Dermis blood vessel endothelial cell (primary cell): ENCODE measurements at places on chromosomes 4 and X.

DNA sequence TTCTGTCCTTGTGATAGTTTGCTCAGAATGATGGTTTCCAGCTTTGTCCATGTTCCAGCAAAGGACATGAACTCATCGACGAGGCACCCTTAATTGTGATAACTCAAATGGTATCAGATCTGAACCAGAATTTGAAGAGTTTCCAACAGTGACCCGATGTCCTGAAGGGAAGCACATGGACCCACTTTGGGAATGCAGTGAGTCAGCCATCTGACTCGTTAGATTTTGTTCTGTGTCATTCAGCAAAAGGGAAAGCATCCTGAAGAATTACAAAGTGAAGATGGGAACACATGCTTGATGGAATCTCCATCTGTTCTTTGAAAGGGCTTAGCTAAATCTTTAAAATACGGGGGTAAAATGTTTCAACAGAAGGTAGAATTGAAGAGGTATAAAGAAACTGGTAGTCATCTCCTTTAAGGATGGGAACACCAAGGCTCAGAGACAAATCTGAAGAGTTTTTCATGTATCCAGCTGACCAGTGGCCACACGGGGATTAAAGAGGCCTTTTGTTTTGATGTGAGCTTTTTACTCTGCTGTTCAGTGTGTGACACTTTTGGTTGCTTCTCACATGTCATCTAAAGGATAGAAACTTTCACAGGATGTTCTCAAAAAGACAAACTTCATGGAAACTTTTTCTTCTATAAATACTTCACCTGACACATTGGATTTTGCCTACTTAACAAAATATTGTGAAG, 393.8 kb downstream of the INPP4B start:
- no peak for DNase-seq

- no peak for DNase-seq
These were observed 30.9 kb downstream of the HTT-AS start for GRCh38 chr4:3043282-3044020.

- peak; percentile 1 for DNase-seq
These were observed 185.2 kb downstream of the UNC5C start for GRCh38 chr4:95363559-95363925.

DNA sequence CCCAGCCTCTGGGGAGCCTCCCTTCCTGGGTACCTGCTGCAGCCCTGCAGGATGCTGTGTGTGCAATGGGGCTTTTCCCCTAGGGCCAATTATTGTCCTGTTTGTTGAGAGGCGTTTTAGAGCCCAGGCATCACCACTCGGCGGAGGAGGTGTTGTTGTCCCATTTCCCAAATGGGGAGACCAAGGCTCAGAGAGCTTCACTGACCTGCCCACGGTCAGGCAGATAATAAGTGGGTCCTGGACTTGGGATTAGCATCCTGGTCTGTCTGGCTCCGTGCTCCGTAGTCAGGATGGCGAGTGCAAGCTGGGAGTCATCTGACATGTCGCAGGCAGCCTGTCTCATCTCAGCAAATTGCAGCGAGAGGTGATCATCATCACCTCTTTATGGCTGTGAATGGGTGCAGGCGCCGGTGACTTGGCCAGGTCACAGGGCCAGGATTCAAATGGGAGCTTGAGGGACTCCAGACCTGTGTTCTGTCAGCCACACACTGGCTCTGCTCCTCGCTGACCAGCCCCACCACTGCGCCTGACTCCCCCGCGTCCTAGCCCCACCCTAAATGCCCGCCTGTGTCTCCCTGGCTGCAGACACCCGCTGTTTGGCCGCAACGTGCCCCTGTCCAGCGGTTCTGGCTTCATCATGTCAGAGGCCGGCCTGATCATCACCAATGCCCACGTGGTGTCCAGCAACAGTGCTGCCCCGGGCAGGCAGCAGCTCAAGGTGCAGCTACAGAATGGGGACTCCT, 16.6 kb downstream of the HTRA3 start:
- DNase-seq, result no peak

DNA sequence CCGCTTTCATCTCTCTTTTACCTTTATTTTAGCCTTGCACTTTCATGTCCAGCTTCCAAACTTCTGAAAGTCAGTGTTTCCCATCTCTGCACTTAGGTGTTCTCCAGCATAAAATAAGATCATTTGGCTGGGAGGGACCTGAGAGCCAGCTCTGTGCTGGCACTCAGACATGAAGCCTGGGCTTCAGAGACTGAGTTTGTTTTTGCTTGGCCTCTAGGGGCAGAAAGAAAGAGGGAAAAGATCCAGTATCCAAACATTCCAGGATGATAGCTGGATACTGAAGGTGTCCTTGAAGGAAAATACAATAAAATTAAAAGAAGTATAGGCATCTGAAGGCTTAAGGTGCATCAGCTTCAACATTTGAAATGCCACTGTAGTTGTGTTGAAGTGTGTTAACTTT, 202.4 kb upstream of the ZIC3 start:
- DNase-seq, result no peak

DNA sequence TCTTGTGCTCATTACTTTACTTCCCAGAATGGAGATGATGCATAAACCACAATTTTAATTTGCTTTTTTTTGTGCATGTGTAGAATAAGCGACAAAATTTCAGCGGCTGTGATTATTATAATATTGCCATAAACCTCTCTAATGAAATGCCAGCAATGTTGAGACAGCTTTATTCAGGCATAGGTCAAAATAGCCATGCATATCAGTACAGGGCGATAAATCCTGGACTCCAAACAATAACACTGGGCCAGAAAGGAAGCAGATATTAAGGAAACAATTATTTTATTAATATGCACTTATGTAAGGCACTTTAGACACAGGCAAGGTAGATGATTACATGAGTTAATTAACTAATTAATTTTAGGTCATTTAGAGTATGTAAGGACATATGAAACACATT, 47.1 kb downstream of the ARHGEF38 start:
- no peak for DNase-seq

DNA sequence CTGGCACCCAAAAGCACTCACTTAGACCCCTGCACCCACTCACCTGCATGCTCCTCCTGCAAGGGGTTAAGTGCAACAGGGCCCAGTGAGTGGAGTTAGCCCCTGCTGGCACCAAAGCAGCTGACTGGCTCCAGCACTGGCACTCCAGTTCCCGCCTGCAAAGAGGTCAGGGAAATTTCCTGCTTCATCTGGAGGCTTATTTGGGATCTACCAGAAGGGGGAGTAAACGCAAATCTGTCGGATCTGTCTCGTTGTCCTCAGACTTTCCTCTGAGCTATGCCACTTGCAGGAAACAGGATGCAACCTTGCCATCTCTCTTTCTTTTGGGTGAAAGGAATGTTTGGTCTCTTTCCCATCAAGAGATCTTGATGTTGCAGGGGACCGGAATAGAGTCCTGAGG, 435.6 kb downstream of the PCDH10 start:
- DNase-seq, result no peak

- DNase-seq, result no peak
These were observed 79.6 kb upstream of the NPNT start for GRCh38 chr4:105815701-105816100.

- DNase-seq, result peak; percentile 39
These were observed 795.4 kb upstream of the MAGEB2 start for GRCh38 chrX:29419774-29420553.

DNA sequence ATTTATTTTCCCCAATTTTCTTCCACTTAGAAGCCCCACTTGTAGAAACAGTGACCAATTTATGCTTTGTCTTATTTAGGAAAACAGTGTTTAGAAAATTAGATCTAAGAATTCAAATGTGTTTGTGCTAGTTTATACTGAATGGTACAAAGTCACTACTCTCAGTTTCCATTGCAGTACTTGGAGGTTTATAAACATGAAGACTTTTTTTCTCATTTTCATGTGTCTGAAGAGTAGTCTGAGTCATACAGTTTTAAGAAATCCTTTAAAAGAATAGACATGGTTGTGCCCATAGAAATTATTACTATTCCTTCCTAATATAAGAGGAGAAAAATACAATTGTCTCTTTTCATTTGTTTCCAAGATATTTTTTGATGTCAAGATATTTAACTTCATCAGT, 458.7 kb downstream of the NAF1 start:
- no peak for DNase-seq

- no peak for DNase-seq
These were observed 91.8 kb upstream of the ENPP6 start for GRCh38 chr4:184309241-184310170.

GRCh38 chrX:45912316-45912715, 632.9 kb downstream of the ZNF674 start:
- no peak for DNase-seq

DNA sequence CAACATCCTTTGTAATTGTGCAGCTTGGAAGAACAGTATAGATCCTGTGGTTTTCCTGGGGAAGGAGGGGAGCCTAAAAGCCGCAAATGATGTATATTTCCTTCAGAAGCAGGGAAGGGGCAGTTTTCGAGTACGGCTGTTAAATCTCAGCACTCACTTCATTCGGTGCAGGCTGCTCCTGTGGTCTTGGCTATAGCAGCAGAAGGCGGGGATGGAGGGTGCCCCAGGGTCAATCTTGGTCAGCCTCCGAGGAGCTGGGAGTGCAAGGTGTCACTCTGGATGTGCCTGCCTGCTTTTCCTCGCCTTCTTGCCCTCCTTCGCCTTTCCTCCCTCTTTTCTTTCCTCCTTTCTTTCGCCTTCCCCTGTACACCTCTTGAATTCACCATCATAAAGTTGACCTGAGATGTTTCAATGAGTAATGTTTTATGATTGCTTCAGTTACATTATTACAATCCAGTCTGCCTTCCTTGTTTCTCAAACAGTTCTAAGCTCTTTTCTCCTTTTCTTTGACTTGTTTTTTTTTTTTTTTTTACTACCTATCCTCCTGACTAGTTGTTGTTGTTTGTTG, 101.6 kb downstream of the RELL1 start:
- no peak for DNase-seq

DNA sequence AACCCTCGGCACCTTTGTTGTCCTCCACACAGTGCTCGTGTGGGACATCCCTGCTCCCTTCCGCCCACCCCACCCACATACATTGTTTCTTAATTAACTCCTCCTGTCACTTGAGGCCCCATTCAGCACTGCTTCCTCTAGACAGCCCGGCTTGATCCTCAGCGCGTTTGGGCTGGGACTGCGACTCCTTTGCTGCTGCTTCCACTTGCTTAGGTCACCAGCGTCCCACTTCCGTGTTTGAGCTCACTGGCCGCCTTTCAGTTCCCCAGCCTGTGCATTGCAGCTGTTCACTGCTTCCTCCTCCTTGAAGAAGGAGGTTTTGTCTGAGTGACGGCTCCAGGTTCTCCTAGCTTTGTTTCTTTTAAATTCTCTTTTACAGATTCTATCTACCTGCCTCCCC, 16.1 kb downstream of the RNF4 start:
- peak; percentile 76 for DNase-seq

DNA sequence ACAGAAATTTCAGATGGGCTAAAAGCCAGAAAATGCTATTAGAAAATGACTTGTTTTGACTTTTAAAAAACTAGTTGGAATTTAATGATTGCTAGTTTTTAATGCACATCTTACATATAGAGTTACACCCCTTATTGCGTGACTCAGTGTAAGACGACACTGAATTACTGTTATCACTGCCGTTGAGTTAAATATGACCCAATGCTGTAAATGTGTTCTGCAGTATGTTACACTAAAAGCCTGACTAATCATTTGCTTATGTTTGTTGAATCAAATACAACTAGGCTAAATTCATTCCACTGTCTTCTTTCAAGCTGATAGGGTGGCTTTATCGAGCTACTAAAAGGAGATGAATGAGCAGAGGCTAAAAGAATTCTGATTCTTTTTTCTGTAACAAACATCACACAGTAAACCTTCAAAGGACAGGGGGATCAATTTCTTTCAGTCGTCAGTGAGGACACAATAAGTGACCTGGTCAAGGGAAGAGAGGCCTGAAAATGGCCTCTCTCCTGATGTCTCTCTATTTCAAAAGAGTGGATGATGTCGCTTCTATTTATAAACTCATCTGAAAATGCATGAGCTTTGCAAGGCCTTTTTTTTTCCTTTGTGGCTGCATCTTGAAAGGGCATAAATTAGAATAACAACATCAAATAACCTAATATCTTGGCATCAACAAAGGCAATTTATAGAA, 142.2 kb upstream of the KCNIP4 start:
- no peak for DNase-seq

GRCh38 chr4:145289403-145290076, 109.2 kb upstream of the OTUD4 start:
- DNase-seq, result no peak

- no peak for DNase-seq
These were observed 76.7 kb downstream of the AASDH start for GRCh38 chr4:56310401-56311125.

DNA sequence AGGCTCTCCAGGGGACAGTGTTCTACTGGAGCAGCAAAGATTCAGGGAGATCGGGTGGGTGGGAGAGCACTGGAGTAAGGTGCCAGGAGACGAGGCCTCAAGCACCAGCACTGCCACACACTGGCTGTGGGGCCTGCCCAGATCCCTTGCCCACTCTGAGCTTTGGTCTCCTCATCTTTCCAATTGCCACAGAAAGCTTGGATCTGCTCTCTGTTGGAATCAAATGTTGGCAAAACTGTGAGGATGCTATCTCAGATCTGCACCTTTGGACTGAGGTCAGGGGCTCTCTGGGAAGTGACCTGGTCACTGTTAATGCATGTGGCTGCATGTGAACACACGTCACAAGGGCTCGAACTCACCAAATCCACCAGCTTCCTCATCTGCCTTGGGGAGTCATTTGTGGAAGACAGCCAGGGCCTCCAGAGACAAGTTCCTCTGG, 1.3 kb downstream of the RIPPLY1 start:
- no peak for DNase-seq

DNA sequence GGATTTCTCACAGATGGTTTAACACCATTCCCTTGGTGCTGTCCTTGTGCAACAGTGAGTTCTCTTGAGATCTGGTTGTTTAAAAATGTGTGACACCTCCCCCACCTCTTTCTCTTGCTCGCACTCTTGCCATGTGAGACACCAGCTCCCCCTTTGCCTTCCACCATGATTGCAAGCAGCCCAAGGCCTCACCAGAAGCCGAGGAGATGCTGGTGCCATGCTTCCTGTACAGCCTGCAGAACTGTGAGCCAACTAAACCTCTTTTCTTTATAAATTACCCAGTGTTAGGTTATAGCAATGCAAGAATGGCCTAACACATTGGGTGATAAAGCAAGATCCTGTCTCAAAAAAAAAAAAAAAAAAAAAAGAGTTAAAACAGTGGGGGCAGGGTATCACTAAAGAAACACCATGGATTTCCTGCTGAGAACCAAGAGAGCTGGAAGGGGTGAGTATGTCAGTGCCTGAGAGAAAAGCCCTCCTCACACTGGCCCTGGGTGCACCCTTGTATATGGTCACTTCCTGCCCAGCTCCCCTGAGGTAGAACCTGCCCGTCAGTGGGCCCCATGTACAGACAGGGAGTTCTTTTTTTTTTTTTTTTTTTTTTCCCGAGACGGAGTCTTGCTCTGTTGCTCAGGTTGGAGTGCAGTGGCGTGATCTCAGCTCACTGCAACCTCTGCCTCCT, 46.4 kb downstream of the APOO start:
- DNase-seq, result no peak

- DNase-seq, result no peak
These were observed 1092.3 kb downstream of the ARAP2 start for GRCh38 chr4:35151816-35152572.

DNA sequence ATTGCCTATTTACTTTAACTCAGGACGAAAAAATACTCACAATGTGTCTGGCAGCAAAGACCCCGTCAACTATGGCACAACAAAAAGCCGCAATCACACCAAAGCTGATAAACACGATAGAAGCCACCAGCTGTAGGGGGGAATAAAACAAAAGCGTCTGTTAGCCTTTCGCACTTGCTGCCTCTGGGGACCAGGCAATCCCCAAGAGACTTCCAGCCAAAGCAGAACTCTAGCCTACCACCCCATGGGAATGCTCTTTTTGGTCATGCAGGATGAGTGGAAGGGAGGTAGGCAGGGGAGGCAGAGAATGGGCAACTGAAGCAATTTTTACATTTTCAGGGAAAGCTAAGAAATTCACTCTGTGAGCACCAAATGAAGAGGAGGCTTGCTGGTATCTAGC, 20.1 kb downstream of the TMEM255A start:
- no peak for DNase-seq
